ENCODE measurements at places on chromosomes 3 and 15. TPM values are rescaled to one million over a fixed set of nuclear protein-coding genes. Genes with fewer than 3 reads are reported as not detected.

CHRNA5 gene
- total RNA-seq = 21.7 TPM

CACNA2D2 gene
- not detected for total RNA-seq

NUDT16 gene
- total RNA-seq = 10.8 TPM

ZFYVE19 gene
- 10.6 TPM for total RNA-seq

GNB4 gene
- total RNA-seq = 48.1 TPM

DNA sequence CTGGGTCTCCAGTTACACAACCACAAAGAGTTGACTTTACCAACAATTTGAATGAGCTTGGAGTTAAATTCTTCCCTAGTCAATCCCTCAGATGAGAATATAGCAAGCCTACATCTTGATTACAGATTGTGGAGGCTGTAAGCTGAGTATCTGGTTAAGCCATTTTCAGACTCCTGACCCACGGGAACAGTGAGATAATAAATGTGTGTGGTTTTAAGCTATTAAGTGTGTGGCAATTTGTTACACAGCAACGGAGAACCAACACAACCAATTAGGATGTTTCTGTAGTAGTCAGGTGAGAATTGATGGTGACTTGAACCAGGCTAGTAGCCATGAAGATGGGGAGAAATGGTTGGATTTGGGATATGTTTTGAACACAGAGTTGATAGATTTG lies 37.7 kb upstream of the SLC4A7 start:
- DNase-seq = no peak

DNA sequence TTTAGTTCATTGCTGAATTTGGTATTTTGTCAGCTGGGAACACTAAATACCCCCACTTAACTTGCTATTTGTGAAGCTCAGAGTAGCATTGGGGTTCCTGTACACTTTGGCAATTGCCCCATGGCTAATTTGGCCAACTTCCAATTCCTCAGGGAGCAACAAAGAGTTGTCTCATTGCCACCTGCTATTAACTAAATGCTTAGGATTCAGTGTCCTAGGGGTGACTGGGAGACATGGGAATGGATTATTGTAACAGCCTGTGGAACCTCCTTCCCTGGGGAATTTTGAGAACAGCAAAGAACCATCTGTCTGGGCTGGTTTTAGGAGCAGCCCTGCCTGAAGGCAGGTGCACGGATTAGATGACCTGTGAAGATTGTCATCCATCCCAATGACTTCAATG lies 437.4 kb upstream of the TPRG1 start:
- DNase-seq = peak; percentile 30

- no peak for DNase-seq
These were observed 60.8 kb downstream of the TFDP2 start for GRCh38 chr3:142088522-142088921.

DNA sequence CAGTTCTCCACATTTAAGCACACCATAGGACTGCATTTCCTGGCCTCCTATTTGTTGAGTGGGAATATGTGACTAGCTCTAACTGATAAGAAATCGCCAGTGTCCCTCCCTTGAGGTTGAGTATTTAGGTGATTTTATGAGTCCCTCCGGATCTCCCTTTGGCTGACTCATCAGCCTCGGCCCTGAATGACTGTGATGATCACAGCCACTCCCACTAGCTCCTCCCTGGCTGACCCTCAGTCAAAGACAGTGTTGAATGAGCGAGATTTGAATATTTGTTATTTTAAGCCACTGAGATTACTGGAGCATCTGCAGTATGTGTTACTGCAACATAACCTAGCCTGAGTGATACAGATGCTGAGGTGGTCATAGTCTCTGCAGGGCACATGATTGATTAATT lies 515.3 kb downstream of the EPHB1 start:
- peak; percentile 34 for DNase-seq

DNA sequence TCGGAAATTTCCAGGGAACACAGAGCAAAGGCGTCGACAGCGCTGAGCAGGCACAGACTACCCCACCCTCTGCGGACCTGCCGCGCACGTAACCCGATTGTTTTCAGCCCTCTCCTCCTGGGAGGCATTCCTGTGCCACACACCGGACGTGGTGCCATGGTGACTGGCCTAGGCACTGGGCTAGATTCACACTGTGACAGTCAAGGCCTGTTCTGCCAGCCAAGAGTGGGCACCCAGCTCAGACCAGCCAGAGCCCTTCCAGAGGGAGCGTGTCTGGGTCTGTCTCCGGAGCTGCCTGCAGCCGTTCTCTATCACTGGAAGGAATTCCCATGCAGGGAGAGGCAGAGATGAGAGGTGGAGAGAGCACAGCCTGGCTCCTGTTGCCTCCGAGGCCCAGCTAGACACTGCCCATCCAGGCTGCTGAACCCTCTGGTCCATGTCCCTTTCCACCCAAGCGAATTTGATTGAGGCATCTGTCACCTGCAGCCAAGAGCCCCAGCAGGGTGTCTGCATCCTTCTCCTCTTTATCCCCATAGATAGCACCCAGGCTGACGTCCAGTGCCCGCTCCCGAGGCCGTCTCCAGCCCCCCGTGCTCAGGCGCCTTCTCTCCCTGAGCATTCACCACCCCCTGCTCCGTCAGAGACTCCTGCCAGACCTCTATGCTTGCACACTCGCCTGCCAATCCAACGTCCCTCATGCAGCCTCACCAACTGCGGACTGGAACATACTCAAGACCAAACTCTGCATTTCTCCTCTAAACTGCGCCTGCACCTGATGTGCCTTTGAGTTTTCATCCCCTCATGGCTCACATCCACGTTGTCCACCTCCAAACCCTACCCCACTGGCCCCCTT lies 267.5 kb downstream of the OCA2 start:
- DNase-seq = no peak

DNA sequence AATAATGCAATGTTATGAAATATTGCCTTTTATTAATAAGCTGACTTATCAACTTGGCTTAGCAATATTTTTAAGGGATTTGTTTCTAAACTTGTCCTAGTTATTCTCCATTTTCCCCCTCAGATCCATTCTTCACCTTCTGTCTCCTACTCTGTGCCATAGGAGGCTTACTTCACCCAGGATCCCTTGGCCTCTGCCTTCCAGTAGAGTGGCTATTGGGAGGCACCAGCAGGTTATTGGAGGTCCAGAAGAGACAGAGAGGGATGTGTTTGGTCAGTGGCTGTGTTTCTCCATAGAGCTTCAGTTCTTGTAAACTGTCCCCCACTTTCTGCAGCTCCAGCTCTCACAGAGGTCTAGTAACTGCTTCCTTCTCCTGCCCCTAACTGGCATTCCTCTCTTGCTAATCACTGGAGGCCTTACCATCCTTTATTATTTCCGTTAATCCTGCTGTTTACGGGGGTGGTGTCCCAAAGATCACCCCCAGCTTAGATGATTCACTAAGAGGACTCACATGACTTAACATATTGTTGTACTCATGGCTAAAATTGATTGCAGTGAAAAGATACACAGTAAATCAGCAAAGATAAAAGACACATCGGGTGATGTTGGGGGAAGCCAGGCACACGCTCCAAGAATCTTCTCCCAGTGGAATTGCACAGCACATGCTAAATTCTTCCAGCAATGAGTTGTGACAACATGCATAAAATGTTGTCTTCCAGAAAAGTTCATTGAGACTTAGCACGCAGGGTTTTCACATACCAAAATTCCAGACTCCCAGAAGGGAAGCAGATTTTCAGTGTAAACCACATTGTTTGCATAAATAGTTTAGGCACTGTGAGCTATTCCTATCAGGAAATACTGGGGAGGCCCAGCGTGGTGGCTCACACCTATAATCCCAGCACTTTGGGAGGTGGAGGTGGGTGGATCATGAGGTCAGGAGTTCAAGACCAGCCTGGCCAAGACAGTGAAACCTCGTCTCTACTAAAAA lies 67.5 kb downstream of the RPL22L1 start:
- no peak for DNase-seq

GRCh38 chr3:64158334-64158733 lies 66.9 kb downstream of the PRICKLE2 start:
- no peak for DNase-seq

DNA sequence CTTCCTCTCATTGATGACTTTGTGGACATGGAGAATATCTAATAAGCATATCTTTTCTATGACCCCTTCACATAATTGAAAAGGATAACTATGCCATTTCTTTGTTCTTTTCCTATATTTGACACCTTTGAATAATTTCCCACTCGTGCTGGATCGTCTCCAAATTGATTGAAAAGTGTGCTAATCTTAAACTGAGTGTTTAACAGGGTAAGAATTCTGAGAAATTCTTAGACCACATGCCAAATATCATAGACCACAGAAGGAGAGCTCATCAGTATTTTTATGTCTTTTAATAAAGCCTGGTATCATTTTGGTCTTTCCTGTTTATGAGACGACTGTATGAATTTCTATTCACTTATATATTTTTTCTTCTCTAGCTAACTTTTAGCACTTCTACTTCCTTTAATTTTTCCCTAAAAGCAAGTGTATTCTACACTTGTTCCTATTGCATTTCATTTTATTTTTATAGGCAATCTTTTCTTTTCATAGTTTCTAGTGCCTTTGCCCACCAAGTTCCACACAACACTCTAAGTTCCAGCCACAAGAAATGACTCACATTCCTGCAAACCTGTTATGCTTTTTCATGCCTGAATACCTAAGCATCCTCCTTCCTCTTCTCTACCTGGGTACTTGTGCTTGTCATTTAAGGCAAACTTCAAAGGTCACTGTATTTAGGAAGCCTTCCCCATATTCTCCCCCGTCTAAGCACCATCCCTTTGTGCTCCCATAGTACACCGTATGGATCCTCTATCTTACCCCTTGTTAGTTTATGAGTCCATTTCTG lies 30.1 kb downstream of the KBTBD8 start:
- DNase-seq = no peak

DNA sequence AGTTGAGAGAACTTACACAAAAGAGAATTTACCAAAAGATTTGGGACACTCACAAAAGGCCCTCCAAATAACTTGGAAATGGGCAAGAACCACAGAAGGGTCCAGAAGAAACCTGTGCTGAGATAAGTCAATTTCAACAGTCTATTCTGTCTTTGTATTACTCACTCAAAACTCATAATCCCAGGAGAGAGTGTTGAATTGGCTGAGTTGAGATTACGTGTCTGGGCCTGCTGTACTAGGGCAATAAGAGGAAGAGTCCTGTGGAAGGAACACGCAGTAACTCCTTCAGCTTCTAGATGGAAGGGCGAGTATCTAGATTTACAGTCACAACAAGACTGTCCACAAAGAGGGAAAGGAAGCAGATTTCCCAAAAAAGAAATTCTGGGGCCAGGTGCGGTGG lies 42.5 kb upstream of the DYNC1LI1 start:
- no peak for DNase-seq

GRCh38 chr3:117719316-117719926 lies 1009.8 kb downstream of the TUSC7 start:
- peak; percentile 45 for DNase-seq

DNA sequence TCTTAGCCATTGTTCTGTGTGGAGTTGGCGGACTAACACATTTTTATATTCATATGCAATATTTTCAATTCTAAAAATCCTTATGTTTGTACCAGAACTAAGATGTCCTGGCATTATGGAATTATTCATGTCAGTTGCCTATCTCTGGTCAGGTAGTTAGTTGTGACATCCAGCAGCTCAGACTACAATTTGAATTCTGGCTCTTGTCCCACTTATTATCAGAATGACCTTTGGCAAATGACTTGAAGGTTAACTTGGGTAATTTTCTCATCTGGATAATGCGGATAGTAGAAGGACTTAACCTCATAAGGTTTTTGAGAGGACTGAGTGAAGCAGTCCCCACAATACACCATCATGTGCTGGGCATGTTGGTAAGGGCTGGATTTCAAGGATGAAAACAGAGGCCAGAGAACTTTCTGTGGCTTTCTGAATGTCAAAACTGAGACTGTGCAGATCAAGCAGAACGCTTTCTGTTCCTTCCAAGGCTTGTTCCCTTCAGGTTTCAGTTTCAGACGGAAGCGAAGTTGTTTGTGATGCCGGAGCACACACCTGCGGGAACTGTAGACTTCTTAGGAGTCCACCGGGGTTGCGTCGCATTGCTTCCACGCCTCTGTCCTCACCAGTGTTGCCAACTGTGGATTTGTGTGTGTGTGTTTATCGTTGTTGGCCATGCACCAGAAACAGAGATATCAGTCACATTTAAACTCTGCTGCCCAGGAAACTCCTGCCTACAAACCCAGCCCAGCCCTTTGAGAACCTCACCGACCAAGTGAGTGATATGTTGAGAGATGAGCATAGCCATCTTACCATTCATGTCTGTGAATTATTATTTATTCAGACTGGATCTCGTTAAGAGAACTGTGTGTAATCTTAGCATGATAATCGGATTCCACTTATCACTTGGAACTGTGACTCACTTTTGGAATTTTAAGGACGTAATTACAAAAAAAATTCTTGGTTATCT lies 76.0 kb downstream of the PTPRG start:
- no peak for DNase-seq

DNA sequence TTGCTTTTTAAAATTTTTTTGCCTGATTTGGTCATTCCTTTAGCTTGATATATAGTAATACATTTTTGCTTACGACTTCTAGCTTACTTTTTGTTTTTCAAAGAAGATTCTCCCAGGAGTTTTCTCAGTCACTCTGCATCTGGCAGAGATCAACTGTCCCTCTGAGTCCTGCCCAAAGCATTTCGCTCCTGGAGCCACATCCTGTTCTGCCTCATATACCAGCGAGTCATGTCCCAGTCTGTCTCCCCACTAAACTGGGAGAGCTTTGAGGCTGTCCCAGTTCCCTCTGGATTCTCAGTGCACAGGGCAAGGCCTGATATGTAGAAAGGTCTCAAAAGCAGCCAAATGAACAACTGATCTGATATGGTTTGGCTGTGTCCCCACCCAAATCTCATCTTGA lies 326.3 kb downstream of the ARRDC4 start:
- no peak for DNase-seq

- DNase-seq = no peak
These were observed 148.6 kb downstream of the ARPP21 start for GRCh38 chr3:35787936-35788335.

GRCh38 chr3:113454630-113455029 lies 13.3 kb upstream of the CFAP44 start:
- DNase-seq = no peak

GRCh38 chr3:16090706-16091105 lies 83.8 kb upstream of the GALNT15 start:
- DNase-seq = no peak

GRCh38 chr3:181941250-181941649 lies 229.5 kb downstream of the SOX2 start:
- no peak for DNase-seq

DNA sequence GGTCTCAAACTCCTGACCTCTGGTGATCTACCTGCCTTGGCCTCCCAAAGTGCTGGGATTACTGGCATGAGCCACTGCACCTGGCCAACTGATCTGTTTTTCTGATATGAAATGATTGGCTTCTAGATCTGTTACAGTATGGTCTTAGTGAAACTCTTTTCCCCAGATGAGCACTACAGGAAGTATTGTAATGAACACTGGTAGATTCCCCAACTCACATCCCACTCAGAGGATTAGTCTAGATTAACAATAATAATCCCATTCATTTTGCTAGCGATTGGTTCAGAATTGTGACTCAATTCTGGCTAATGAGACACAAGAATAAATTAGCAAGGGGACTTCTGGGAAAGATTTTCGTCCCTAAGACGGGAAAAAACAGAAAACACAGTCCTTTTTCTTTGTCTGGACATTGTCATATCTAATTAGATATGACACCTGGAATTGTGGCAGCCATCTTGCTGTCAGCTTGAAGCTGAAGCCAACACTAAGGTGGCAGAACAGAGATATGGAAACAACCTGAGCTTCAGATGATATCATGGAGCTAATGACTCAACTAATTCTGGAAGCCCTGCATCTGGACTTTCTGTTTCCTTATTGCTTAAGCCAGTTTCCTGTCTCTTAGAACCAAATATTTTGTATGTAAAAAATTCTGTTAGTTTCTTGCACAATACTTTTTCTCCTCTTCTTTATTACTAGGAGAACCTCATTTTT lies 17.4 kb upstream of the NPTN start:
- DNase-seq = no peak

Measured in SJCRH30 (cell line).